RPMI7951 (cell line): ENCODE measurements at places on chromosomes 2 and 18.

DNA sequence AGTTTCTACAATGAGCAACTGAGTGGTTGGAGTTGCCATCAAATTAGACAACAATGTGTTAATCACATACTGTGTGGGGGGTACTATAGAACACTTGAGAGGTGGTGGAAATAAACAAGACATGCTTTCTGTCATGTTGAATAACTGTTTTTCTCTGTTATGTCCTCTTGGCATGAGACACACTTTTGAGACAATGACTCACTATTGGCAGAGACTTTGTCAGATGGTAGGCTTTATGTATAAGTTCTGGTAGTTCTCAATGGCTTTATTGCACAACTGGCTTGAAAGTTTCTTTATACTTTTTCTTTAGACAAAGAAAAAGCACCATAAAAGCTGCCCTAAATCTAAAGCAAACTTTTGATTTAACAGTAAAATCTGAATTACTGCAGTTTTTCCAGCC, 578.7 kb downstream of the ADCYAP1 start:
- DNase-seq, result peak; percentile 22

DNA sequence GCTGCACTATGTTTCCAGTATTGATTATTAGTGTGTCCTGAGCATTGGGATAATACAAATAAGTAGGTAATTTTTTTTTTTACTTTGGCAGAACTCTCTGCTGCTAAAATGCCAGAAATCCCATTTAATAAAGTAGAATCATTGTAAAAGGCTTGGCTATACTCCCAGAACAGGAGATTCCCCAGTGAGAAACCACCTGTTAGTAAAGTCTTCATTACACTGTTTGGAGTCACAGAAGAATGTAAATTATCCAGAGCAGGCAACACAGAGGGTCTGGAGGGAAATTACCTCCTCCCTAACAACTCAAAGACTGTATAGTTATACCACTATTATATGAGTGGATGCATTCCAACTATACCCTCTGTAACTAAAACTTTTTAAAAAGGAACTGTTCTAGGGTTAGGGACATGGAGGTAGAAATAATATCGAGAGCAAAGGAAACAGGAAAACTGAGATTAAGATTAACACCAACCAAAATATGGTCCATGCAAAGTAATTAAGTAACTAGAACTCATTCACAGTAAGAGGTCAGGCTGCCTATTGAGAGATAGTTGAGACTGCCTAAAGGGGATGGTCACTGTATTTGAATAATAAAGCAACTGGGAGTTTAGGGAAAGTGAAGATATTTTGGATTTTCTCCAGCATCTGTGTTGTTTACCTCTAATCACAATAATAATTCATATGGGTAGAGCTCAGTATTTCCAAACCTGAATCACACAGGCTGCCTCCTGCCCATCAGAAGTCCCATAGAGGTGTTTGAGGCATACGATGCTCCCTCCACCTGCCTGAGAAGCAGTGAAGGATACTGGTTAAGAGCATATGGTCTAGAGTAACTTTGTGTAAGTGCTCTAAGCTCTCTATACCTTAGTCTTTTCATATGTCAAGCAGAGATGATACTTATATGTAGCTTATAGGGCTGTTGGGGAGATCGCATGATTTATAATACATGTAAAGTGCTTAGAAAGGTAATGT, 34.4 kb downstream of the MAP2 start:
- DNase-seq, result no peak

DNA sequence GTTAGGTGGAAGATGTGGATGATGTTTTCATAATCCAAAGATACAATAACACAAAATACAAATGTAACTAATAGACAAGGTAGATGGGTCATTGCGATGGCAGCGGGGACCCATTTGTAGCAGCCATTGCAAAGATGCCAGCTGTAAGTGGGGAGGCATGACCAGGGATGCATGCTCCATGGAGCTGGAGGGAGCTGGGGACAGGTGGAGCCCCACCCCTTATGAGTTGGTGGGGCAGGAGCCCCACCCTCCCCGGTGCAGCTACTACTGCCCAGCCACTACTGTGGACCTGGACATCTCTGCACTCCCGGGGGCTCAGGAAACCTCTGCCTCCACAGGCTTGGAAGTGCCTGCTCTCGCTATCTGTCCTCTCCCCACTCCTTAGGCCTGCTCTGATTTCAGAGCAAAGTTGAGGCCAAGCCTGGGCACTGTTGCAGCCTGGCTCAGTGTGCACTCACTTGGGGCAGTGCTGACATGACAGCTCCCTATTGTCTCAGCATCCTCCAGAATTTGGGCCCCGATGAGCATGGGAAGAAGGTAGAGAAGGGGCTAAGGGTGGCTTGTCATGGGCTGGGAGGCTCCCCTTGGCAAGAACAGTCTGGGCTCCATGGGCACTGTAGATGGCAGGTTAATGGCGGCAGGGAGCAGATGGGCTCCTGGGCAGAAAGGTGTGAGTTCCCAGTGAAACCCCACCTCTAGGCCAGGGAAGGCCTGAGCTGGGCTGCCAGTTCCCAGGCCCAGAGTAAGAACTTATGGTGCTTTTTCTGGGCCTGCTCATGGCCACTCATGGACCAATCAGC, 81.1 kb downstream of the ZNF804A start:
- DNase-seq, result no peak

DNA sequence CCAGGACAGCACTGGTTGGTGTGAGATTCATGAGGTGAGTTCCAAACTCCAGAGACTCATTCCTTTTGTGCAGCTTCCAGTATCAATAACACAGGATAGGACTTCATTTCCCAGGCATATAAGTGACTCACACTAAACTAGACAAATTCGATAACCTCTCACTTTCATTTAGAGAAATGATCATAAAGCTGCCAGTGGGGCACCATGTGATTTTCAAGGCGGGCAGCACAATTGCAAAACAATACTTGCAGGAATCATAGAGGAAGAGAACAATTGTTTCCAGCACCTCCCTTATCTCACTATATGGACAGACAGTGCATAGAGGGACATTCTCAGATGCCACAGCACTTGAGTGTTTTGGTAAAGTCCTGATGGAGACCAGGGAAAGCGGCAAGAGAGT, 31.3 kb upstream of the DNAH7 start:
- DNase-seq, result no peak

DNA sequence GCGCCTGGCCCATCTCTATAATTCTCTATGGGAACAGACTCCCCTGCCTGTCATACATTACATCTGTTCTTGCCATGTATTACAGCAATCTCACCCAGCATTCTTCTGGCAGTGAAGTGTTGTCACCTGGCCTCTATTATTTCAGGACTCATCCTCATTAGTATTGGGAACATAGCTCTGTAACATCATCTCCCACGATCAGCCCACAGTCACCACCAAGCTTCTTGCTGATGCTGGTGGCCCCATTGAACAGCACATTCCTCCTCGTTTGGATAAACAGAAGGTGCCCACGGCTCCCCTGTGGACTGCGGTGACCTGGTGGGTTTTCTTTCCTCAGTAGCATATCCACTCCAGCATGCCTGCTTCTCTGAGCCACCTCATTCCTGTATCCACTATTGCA, 21.5 kb downstream of the CHCHD5 start:
- DNase-seq, result no peak

- DNase-seq, result no peak
These were observed 129.3 kb downstream of the FAM210A start for GRCh38 chr18:13597068-13597467.

DNA sequence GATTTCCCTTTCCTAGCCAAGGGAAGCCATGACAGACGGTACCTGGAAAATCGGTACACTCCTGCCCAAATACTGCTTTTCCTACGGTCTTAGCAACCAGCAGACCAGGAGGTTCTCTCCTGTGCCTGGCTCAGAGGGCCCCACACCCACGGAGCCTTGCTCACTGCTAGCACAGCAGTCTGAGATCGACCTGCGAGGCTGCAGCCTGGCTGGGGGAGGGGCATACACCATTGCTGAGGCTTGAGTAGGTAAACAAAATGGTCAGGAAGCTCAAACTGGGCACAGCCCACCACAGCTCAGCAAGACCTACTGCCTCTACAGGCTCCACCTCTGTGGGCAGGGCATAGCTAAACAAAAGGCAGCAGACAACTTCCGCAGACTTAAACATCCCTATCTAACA, 6.8 kb upstream of the CD207 start:
- no peak for DNase-seq

GRCh38 chr2:187422282-187422681, 25.8 kb downstream of the CALCRL start:
- DNase-seq, result no peak

DNA sequence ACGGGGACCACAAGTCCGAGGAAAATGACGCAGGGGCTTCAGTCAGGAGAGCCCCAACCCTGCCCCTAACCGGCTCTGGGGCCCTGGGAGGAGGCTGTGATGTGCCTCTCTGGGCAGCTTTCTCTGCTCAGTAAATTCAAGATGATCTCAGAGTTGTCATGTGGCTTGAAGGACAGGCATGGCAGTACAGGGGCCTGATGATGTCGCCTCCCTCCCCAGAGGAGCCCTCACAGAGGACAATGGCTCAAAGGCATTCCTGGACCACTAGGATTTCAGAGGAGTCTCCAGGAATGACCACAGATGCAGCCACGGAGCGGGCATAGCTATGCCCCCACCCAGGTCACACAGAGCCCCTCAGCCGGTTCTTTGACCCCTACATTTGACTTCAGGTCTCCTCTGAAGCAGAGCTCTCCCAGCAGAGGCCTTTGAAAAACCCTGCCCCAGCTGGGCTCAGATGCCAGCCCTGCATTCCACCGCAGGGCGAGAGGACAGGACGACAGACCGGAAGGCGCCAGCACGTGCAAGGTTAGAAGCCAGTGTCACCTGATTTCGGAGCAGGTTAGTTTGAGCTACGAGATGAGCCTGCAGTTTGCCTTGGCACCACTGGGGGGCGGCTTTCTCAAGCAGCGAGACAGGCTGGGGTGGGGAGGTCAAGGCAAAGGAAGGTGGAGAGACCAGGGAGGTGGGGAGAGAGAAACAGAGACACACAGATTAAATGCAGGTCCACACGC, 39.2 kb downstream of the BIN1 start:
- DNase-seq, result no peak

DNA sequence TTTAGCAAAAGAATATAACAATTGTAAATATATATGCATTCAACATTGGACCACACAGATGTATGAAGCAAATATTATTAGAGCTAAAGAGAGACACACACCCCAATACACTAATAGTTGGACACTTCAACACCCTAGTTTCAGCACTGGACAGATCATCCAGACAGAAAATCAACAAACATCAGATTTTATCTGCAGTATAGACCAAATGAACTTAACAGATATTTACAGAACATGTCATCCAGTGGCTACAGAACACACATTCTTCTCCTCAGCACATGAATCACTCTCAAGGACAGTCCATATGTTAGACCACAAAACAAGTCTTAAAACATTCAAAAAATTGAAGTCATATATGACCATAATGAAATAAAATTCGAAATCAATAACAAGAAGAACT, 22.1 kb upstream of the EVA1A start:
- DNase-seq, result no peak

- peak; percentile 92 for DNase-seq
These were observed 42.9 kb upstream of the RFX8 start for GRCh38 chr2:101517758-101518271.

DNA sequence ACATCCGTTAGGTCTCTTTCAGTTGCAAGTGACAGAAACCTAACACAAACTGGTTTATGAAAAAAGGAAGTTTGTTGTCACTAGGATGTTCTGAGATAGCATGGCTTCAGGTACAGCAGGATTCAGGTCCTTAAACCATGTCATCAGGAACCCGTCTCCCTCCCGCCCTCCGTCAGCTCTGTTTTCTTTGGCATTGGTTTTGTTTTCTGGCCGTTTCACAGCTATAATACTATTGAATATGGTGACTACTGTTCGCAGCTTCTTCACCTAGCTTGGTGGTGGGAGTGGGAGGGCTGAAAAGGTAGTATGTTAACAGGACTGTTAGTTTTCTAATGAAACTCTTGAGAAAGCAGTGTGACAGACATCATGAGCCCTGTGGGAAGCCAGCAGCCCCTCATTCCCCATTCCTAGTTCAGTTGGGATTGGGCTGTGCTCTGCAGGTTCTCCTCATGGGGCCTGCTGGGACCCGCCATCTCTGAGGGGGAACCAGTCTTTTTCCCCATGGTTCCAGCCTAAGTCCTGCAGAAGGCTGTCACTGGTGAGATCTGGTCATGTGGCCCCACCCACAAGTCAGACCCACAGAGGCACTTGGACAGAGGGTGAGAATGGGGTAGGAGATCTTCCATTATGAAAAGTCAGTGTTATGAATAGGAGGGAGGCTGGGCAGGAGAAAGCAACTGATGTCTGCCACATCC, 12.1 kb downstream of the PTMA start:
- no peak for DNase-seq

DNA sequence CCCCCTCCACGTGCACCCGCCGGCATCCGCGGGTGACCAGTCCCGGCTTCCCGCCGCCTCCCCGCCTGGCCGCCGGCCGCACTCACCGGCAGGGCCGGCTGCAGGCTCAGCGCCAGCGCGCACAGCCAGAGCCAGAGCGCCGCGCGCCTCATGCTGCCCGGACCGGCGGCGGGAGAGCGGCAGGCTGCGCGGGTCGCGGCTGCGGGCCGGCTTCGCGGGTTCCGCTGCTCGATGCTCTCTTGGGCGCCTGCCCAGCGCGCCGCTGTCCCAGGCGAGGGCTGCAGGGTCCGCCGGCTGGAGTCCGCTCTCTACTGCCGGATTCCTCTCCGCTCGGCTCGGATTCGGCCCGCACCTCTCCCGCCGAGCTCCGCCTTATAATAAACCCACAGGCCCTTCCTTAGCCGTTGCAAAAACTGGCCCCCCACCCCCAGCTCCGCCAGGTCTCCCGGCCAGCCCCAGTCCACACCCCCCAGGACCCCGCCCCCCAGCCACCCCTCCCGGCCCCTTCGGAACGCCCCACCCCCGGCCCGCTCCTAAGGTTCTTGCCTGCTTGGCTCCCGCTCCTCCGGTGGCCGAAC, at the start of gene SDC1:
Gene SDC1, minus strand, starts transcription at position 415 of the 578 bp plus-strand sequence. Its CDS starts 263 bp downstream, at position 152.
- DNase-seq, result peak; percentile 59

DNA sequence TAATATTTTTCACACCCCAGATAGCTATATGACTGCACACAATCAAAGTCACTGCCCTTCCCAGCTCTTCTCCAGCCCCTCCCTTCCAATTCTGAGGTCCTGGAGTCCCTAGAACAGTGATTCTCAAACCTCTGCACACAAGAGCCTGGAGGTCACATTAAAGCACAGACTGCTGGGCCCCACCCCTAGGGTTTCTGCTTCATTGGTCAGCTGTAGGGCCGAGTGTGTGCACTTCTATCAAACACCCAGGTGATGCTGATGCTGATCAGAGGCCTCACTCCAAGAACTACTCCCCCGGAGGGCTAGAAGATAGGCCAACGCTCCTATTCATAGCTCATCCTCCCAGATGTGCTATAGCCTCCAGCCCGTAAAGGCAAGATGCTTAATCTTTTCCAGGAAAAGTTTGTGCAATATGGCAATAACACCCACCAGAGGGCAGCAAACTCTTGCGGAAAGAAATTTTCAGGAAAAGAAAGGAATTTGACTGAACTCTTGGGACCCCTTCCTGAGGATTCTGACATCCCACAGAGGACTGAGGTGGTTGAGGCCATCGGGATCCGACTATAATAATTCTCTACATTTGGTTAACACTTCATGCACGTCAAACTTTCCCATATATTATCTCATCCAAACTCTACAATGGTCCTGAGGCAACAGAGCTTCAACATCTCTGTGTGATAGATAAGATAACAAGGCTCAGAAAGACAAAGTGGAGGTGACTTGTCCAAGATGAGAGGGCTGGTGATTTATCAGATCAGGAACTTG, 194.2 kb upstream of the PKDCC start:
- DNase-seq, result peak; percentile 57

- DNase-seq, result no peak
These were observed 93.9 kb upstream of the TPO start for GRCh38 chr2:1319393-1319792.
